ENCODE measurements at places on chromosomes 6 and 20.

- no peak for DNase-seq
Observed at GRCh38 chr6:114339706-114340105, 3.1 kb downstream of the HS3ST5 start.

DNA sequence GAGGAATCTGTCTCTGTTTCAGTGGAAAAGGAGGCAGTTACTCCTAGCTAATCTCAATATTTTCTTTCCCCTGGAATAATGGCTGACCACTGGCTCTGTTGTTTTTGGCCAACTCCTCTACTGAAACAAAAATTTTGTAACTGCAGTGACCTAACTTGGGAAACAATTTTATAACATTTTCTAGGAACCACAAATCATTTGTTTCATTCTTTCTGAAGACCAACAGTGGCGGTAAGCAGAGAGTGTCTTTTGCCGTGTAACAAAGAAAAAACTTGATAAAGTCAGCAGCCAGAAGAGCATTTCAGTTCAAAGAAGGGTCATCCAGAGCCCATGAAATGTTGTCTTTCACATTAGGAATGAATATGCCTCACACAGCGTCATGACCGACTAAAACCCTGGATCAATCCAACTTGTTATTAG, 11.8 kb upstream of the BFSP1 start:
- DNase-seq, result no peak

- DNase-seq, result no peak
Observed at GRCh38 chr6:170476360-170476759, 76.7 kb downstream of the PSMB1 start.

DNA sequence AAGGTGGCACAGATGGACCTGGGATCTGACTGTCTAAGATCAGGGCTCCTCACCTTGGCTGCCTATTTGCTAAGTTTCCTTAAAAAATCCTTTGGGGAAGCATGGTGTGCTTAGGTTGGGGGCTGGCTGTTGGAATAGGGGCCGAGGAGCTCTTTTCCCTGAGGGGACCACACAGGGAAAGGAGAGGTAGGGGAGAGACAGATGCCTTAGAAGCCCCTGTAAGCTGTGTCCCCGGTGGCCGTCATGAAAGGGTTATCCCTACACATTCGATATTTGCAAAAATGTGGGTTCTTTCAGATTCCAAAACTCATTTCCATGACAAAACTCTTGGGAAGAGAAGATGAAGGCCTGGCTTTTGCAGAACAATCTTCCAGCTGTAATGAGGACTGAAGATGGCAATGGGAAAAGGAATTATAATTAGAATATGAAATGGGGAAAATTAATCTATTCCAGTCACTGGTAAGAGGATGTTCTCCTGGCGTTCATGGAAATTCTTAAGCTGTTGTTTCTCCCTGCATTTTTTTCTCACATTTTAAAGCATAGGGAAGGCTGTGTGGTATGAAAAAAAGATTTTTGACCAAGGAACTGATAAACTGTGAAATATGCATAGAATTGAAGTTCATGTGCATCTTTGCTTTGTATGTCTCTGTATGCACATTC, 53.8 kb downstream of the TOX2 start:
- DNase-seq, result no peak

GRCh38 chr6:264626-265025, 27.7 kb upstream of the DUSP22 start:
- DNase-seq, result no peak

GRCh38 chr6:39269961-39270360, 40.7 kb upstream of the KCNK5 start:
- no peak for DNase-seq

Measured in stimulated activated CD4-positive, alpha-beta T cell treated with anti-CD3 and anti-CD28 coated beads, TNF-alpha, amount 100 ng/mL, for 24 hours (primary cell).